ENCODE measurements at places on chromosomes 3 and 15.

DNA sequence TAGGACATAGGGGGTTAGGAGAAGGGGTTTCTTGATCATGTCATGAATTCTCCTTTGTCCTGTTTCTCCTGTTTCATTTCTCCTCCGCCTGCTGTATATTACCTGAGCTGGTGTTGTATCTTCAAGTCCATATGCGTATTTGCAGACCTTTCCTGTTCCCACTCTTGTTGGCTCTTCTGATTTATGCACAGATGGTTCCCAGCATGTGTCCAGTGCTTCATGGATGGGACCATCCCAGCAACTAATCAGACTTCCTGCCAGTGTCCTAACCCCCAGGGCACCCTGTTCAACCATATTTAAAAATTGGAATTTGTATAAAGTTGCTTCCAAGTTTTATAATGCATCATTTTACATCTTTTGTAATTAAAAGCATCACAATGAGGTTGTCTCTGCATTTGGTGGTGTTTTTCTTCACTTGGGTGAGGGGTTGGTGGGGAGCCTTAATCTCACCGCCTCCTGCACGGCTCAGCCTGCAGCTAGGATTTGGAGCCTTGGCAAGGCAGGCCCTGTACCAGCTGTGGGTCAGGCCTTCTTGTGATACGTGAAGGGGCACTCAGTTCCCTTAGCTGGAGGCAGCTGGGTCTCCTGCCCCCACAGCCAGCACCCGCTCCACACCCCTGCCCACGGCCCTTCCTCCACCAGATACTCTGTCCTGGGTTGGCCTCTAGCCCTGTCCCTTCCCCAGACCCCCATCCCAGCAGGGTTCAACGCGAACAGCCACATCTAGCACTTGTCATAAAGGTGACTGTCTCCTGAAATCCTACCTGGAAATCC is 72.0 kb upstream of the BLM start:
- peak overlapping the region; percentile 67 for H3K27ac ChIP-seq
- no peaks in the 10 kb centered on the region for H3K27me3 ChIP-seq
- H3K4me3 ChIP-seq: no peak overlapping the region
- H3K4me1 ChIP-seq: peaks cover 25% of the 10 kb centered on the region

GRCh38 chr3:157347577-157348303 is 88.9 kb upstream of the PTX3 start:
- no peaks in the 10 kb centered on the region for H3K4me1 ChIP-seq
- no peaks in the 10 kb centered on the region for H3K36me3 ChIP-seq
- H3K27ac ChIP-seq: no peak overlapping the region
- H3K4me3 ChIP-seq: no peak overlapping the region

DNA sequence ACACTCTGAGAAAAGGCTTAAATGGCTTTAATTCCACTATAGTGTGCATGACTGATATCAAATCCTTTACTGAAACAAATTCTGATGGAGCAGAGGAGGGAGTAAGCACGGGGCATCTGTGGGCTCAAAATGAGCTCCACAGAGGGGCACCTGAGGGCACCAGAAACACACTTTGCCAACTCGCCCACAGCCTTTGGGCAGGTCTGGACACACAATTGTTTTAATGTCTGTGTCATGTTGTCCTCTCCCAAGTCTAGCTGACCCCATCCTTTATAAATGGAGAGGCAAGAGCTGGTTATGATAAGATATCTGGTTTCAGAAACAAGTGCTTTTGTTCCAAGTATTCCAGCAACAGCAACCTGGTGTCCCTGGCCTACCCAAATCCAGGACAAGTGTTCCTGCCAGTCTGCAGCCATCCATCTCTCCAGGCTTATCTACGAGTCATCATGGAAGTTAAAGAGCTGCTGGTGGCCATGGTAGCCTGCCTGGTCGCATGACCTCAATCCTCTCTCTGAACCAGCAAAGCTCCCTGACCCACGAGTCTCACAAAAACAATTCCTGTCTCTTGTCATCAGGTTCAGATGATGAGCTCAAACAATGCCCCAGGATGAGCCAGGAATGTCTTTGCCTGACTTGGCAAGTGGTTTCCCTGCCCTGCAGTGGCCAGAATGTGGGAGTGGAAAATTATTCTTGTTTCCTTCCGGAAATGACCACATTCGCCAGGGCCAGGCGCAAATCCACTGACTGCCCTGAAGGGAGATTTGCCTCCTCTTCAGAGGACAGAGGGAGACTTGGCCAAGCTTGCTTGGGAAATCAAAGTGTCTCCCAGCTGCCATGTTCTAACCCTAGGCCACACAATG is 64.4 kb upstream of the TPM1 start:
- H3K36me3 ChIP-seq: no peaks in the 10 kb centered on the region
- H3K27ac ChIP-seq: no peak overlapping the region
- no peak for DNase-seq
- H3K4me1 ChIP-seq: no peaks in the 10 kb centered on the region

- H3K27ac ChIP-seq: no peak overlapping the region
- H3K4me1 ChIP-seq: peaks cover 15% of the 10 kb centered on the region
- no peak overlapping the region for H3K4me3 ChIP-seq
- H3K27me3 ChIP-seq: no peaks in the 10 kb centered on the region
- no peak for DNase-seq
- H3K36me3 ChIP-seq: peaks cover 1% of the 10 kb centered on the region
These were observed 229.2 kb downstream of the MBNL1 start for GRCh38 chr3:152497890-152498289.

DNA sequence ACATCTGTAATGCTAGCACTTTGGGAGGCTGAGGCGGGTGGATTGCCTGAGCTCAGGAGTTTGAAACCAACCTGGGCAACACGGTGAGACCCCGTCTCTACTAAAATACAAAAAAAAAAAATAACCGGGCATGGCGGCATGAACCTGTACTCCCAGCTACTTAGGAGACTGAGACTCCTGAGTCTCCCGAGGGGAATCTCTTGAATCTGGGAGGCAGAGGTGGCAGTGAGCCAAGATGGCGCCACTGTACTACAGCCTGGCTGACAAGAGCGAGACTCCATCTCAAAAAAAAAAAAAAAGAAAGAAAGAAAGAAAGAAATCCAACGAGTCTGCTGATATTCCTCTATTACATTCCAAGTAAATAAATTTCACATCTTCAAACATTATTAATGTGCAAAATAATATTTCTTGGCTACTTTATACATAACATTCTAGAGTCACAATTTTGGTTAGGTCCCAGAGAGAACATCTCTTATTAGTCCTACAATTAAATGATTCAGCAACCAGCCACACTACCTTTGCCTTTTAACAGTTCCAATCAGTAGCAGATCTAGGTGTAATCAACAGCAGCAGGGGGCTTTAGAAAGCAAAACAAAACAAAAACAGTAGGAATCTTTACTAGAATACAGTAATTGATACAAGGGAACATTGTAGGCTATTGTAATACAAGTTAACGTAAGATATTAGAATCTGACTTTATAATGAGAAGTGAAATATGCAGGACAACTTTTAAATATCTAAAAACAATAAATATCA is 195.8 kb downstream of the TBC1D5 start:
- no peaks in the 10 kb centered on the region for H3K4me1 ChIP-seq
- no peak overlapping the region for H3K27ac ChIP-seq
- no peak for DNase-seq
- H3K27me3 ChIP-seq: no peaks in the 10 kb centered on the region

- DNase-seq: peak; percentile 3
- no peaks in the 10 kb centered on the region for H3K4me1 ChIP-seq
- no peak overlapping the region for H3K4me3 ChIP-seq
- no peak overlapping the region for H3K27ac ChIP-seq
- H3K27me3 ChIP-seq: no peaks in the 10 kb centered on the region
These were observed 11.6 kb downstream of the MYL3 start for GRCh38 chr3:46851364-46852333.

DNA sequence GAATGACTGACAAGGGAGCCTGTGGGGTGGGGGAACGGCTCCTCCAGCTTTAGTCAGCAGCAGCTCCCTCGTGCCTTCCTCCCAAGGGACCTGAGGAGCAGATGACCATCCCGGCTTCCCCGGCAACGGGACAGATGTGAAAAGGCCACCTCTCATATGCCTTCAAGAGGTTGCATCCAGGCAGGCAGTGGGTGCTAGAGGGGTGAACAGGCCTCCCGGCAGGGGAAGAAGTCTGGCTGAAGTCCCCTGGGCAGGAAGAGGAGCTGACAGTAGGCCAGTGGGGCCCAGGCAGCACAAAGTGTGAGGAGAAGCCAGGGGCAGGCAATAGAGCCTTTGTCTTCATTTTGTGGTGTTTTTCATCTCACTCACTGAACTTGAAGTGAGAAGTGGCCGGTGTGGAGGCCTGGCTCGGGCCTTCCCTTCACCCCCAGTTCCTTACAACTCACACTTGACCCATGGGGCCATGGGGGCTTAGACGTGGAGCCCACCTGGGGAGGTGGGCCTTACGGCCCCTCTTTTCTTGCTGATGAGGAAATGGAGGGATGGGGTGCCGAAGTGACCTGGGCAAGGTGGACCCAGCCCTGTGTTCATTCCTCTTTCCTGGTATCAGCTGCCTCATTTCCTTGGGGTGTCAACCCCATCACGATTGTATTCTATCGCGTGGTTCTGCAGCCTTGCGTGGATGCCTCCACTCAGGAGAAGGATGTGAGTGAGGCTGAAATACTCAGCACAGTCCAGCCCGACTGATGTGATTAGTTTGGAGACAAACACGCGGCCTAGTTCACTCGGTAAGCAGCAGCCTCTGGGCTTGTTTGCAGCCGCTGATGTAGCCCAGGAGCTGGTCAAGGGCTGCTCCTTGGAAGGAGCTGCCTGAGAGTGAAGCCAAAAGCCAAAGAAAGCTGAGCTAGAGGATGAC is 115.5 kb upstream of the ALDH1A3 start:
- H3K27me3 ChIP-seq: peaks cover 15% of the 10 kb centered on the region
- DNase-seq: no peak
- H3K27ac ChIP-seq: no peak overlapping the region
- no peaks in the 10 kb centered on the region for H3K36me3 ChIP-seq
- H3K4me3 ChIP-seq: no peak overlapping the region

DNA sequence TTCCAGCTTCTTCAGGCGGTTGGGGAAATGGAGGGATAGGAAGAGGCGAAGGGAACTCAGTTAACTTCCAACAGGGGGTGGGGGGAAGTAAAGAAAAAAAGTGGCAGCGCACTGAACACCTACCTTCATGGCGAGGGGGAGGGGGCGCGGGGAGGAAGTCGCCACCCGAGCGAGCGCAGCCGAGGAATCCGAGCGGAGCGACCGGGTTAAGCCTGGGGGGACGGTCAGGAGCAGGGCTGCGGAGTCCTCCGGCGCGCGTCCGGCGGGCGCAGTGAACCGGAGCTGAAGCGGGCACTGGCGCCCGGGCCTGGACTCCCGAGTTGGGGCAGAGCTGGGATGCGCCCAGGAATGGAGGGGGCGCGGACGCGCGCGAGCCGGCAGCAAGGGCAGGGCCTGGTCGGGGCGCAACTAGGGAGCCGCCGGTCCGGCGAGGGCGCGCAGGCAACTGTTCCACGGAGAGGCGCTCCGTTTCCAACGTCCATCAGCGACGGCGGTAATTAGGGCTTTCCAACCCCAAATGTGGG is at the start of gene WNT5A:
Gene WNT5A, minus strand, starts transcription at position 450 of the 524 bp plus-strand sequence. Its CDS starts 321 bp downstream, at position 129.
- peak within 1 kb of the TSS; percentile 65 for H3K4me3 ChIP-seq
- DNase-seq: no peak
- peaks cover 64% of the 10 kb centered on the region for H3K27me3 ChIP-seq
- no peaks in the 10 kb centered on the region for H3K36me3 ChIP-seq
- no peak within 1 kb of the TSS for H3K27ac ChIP-seq
- H3K4me1 ChIP-seq: peaks cover 34% of the 10 kb centered on the region

DNA sequence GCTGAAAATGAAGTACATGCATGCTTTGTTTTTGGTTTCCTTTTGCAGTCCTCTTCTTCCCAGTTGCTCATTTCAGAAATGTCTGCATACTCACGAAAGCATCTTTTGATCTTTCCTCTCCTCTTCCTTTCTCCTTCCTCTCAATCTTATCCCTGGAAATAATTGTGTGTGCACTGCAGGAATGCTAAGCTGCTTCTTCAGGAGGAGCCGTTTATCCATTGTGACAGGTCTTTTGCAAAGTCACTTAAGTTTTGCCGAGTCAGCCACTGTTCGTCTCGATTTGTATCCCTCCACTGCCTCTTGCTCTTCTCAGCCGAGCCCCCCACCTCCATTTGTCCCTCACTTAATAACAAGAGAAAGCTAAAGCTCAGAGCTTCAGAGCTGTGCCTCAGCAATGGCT is 597.6 kb downstream of the AGBL1 start:
- DNase-seq: no peak
- peaks cover 6% of the 10 kb centered on the region for H3K4me1 ChIP-seq
- H3K27me3 ChIP-seq: peaks cover 7% of the 10 kb centered on the region
- H3K36me3 ChIP-seq: no peaks in the 10 kb centered on the region

GRCh38 chr3:30607032-30607833 is 832 bp downstream of the TGFBR2 start:
- peaks cover 63% of the 10 kb centered on the region for H3K4me1 ChIP-seq
- no peaks in the 10 kb centered on the region for H3K27me3 ChIP-seq
- H3K4me3 ChIP-seq: peak overlapping the region; percentile 99
- peak; percentile 81 for DNase-seq

GRCh38 chr3:195443391-195443989 is 670 bp upstream of the ACAP2 start:
- H3K27ac ChIP-seq: peak overlapping the region; percentile 84
- no peaks in the 10 kb centered on the region for H3K27me3 ChIP-seq
- peak; percentile 15 for DNase-seq

- peaks cover 6% of the 10 kb centered on the region for H3K4me1 ChIP-seq
- DNase-seq: no peak
- no peak overlapping the region for H3K27ac ChIP-seq
- no peaks in the 10 kb centered on the region for H3K36me3 ChIP-seq
- H3K27me3 ChIP-seq: peaks cover 9% of the 10 kb centered on the region
These were observed 282.1 kb downstream of the RPLP1 start for GRCh38 chr15:69734699-69735098.

GRCh38 chr3:148646126-148646665 is 51.5 kb upstream of the AGTR1 start:
- no peaks in the 10 kb centered on the region for H3K27me3 ChIP-seq
- H3K4me1 ChIP-seq: no peaks in the 10 kb centered on the region
- no peak for DNase-seq

- peaks cover 29% of the 10 kb centered on the region for H3K4me1 ChIP-seq
- no peak overlapping the region for H3K27ac ChIP-seq
- no peak for DNase-seq
- no peak overlapping the region for H3K4me3 ChIP-seq
- no peaks in the 10 kb centered on the region for H3K27me3 ChIP-seq
- H3K36me3 ChIP-seq: peaks cover 2% of the 10 kb centered on the region
These were observed 44.3 kb downstream of the PXYLP1 start for GRCh38 chr3:141275973-141276372.

DNA sequence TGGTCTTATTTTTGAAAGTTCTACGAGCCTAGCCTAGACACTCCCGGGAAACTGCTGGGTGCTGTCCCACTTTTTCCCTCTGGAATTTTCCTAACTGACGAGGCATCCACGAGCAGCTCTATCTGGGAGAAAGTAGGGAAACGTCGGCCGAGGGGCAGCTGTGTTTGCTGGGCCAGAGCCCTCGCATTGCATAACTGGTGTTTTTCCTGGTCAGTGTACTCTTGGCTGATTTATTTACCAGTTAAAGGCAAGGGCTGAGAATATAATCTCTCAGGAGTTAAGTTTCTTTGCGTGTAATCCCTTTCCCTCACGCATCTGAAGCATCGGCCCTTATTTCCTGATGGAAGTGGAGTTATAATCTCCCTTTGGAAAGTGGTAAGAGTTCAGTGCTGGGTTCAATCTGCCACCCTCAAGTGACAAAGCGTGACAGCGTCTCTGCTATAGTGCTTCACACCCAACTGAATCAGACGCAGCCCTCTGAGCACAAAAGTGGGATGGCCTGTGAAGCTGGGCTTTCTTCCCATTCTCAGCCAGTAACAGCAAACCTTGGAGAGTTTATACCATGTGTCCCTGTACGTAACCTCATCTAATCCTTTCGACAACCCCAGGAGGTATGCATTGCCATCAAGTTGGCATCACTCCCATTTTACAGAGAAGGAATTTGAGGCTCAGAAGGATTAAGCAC is 311.5 kb downstream of the RORA start:
- no peaks in the 10 kb centered on the region for H3K36me3 ChIP-seq
- no peak overlapping the region for H3K27ac ChIP-seq
- no peaks in the 10 kb centered on the region for H3K27me3 ChIP-seq
- H3K4me1 ChIP-seq: peaks cover 27% of the 10 kb centered on the region
